Daoy (cell line): ENCODE measurements at places on chromosomes 13 and 19. TPM values are rescaled to one million over a fixed set of nuclear protein-coding genes. Genes with fewer than 3 reads are reported as not detected.

DNA sequence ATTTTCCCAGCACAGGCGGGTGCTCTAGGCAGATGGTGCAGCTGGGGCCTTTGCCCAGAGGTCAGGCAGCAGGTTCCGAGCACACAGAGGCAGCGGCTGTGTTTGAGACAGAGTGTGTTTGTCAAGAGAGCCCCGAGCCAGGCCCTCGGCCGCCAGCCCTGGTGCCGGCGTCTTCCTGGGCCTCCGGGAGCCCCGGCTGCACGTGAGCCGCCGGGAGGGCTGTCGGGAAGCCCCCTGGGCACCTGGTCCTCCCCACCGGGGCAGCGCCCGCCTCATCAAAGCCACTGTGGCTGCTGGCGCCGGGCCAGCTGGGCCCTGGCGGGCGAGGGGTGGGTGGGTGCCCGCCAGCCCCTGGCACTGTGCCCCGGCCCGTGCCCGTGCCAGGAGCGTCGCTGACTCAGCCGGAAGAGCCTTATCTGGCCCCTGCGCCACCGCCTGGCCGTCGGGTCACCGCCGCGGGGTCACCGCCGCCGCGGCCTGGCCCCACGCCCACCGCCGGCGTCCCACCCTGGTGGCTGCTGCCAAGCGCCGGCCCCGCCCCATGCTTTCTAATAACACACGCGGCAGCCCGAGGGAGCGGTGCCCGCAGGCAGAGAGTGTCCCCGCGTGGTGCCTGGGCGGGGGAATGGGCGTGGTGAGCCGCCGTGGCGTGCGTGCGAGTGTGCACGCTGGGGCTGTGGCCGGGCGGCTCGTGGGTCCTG is 14.9 kb downstream of the ARID3A start:
- DNase-seq = peak; percentile 84

DNA sequence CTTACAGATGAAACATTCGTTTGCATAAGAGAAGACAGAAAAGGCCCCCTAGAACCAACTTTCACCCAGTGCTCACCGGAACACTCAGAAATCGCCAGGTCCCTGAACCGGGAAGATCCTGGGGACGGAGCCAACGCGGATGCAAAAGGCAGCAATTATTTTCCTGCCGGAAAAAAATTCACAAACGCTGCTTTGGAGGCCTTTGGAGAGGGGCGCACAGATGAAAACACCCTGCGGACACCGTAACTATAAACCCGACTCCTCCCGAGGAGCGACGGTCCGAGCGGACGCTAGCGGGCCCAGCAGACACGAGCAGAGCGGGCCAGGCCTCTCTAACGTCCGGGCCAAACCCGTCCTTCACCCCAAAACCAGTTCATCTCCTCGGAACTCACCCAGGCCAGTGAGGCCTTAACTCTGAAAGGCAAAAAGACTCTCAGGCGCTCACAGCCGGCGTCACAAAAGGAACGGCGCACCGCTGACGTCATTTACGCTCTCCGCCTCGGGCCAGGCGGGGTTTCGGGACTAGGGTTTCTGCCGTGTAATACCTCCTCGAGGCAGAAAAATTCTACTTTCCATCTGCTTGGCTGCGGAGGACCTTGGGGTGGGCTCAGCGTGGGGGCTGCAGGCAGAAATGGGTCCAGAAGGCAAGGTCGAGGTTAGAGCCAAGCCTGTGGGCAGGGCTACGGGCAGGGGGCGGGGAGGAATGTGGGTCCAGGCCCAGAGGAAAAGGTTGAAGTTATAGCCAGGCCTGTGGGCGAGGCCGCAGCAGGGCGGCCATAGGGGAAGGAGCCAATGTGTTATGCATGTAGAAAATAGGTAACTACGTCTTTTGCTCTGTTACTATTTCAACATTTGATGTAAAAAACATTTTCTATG is at the start of gene ZNF426:
Gene ZNF426 (minus strand): TSS at position 463 of the 876 bp plus-strand sequence. CDS start 2,413 bp downstream, outside the sequence.
- peak; percentile 93 for DNase-seq

DNA sequence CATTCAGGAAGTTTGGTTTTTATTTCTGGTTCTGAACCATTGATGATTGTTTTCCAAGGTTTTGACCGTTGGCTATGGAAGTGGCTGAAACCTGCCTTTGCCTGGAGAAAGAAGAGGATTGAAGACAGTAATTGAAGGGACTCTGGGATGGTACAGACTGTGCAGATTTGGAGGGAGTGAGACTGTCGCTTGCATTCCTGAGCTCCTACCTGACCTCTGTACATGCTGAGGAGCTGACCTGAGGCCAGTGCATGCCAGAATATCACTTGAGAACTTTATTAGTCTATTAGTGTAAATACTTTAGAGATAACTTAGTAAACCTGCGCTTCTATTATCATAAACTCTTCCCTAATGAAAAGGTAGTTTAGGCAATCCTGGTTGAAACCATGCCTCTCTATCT is 276.4 kb downstream of the IRS2 start:
- DNase-seq = no peak

DNA sequence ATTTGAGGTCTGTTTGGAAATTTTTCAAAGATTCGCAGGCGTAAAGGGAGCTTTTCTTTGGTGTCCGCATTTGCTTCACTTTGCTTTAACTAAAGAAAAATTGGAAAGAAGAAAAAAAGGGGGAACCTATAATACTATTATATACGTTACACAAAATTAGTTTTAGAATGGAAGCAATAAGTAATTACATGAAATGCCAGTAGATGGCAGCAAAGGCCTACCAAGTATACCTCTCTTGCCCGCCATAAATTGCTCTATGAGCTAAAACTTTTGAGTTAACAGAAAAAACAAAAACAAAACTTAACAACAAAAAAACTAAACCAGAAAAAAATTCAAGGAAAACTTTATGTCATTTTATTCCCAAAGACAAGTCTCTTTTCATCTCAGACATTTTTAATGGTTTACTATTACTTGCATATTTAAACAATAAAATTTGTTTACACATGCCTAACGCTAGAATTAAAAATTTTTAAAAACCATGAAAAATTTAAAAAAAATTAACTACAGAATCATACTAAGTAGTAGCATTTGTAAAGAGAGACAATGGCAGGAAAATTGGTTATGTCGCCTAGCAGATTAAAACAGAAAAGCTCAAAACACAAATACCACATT is 271.4 kb downstream of the NALCN start:
- DNase-seq = peak; percentile 38

DNA sequence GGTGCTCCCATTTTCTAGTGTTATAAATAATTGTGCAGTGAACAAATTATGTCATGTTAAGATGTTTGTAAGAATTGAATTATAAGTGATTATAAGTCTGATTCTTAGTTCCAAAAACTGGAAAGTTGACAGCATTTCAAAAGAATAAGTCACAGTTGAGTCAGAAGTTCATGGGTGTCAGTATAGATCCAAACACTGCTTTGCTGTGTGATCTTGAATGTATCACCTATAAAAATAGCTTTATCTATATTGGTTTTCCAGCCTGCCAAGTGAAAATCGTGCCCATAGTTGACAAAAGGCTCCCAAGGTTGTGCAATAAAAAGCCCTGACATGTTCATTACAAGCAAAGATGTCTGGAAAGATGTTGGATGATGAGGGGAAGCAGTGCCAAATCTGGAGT is 336.0 kb downstream of the MTUS2 start:
- no peak for DNase-seq

DNA sequence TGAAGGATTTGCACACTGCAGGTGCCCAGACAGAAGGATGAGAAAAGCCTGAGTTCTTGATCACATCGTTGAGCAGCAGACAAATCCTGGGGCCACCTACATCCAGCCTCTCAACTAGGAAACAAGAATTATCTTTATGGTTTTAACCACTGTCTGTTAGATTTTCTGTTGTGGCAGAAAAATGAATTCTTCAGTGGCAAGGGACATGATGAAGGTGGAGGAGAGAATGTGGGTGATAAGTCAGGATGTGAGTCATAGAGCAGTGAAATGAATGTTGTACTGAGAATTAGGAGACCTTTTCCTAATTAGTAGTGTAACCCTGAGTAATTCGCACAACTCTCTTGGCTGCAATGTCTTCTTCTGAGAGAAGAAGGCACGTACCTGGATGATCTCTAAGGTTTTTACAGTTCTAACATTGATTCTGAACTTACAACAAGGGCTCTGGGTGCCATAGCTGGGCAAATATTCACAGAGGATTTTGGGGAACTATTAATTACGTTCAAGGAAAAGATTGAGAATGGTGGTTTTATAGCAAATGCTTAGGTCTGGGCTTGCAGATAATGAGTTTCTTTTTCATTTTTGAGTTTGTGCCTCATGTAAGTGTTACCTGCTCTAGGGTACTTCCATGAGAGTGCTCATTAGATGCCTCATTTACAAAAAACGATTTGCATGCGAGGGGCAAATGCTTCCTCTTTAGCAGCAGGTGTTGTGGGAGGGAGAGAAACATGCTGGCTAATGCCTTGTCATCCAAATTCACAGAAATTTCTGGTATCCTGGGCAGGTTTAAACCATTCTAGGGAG is 111.0 kb upstream of the KL start:
- peak; percentile 61 for DNase-seq

The GZMM gene
- total RNA-seq = 4.2 and 5.5 TPM in 2 replicates

The PRODH2 gene
- total RNA-seq = not detected in 2 replicates

The UBL5 gene
- 467 and 704 TPM in 2 replicates for total RNA-seq

The FGF21 gene
- not detected in 2 replicates for total RNA-seq
